ENCODE measurements at places on chromosomes 11 and 22.

- no peak for DNase-seq
Observed at GRCh38 chr11:74446532-74446938, 20.8 kb downstream of the KCNE3 start.

GRCh38 chr11:94882931-94883330, 90.4 kb downstream of the CWC15 start:
- no peak for DNase-seq

DNA sequence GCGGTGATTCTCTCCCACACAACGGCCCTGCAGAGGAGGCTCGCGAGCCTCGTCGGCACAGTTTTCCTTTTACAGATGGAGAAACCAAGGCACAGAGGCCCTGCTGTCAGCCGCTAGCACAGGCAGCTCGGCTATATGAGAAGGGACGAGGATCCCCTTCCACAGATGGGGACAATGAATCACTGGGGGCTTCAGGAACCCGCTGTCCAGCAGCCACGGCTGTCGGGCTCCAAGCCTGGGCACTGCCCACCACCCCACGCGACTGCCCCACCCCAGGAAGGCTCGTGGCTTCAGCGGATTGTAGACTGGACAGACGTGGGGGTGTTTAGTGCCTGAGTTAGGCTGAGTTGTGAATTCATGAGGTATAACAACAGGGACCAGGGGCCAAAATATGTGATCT, 17.2 kb upstream of the FGF3 start:
- no peak for DNase-seq

GRCh38 chr11:65551572-65552387, 6.4 kb downstream of the LTBP3 start:
- peak; percentile 50 for DNase-seq

- DNase-seq: no peak
Observed at GRCh38 chr11:128205796-128206195, 381.6 kb downstream of the ETS1 start.

GRCh38 chr22:23119494-23120414, 22.0 kb downstream of the RSPH14 start:
- DNase-seq: peak; percentile 39

DNA sequence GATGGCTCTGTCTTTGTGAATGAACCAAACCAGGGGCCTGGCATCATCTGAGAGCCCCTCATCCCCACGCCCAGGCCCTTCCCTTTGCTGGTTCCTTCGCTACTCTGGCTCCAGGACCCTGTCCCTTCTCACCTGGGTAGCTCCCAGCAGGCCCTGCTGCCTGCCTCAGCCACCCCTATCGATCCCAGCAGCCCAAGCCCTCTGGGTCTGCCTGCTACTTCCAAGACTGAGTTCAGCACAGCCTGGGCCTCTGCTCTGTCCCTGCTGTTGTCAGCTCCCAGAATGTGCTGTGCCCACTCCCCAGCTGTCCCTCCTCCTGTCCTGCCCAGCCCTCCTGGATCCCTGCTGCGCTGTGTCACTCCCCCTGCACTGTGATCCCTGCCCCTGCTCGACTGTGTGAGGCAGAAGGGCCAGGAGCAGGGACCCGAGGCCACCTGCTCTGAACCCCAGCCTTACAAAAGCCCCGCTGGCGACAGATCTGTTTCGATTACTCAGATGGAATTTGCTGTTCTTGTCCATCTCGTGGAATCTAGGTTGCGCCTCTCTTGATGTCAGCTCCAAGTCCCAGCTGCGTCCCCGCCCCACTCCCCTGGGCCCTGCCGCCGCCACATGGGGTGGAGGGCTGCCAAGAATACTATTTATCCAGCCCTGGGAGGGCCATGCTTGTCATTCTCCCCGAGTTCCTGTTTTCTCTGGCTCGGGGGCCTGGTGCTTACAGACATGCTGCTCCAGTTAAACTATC, 13.0 kb downstream of the MRPL21 start:
- DNase-seq: no peak

GRCh38 chr22:38266120-38266519, 6.7 kb downstream of the TMEM184B start:
- DNase-seq: no peak

- no peak for DNase-seq
Observed at GRCh38 chr11:134070342-134070845, 1.5 kb downstream of the JAM3 start.

DNA sequence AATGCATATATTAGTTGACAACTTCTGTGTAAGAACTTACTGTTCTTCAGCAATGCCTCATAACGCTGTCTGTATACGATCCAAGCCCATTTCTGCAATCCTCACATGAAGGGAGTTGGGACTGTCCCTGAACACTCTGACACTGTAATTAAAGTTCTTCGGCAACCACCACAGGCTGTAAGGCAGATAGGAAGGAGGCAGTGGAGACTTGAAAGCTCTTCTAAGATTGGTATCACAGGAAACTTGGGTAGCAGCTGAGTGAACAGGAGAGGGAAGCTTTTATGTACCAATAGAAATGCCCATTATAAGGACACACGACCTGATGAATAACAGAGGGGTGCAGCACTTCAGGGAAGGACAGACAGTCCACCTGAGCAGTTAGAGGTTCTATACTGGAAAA, 12.0 kb upstream of the GAB2 start:
- no peak for DNase-seq

DNA sequence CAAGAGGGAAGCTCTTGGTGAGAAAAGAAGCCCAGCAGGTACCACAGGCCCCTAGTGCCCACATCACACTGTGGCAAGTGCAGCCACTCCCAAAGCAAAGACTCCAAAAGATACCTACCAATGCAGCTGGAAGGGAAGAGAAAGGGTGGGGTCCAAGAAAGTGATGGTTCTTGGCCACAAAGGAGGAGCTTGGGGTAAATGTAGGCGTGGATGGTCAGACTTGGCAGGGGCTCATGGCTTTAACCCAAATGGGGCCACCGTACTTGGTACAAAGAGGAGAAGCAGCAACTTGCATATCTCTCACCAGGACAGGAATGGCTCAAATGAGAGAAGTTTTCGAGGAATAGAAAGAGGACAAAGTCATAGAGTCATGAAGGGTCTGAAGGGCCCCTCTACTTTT, 4.8 kb downstream of the MAP3K11 start:
- no peak for DNase-seq

DNA sequence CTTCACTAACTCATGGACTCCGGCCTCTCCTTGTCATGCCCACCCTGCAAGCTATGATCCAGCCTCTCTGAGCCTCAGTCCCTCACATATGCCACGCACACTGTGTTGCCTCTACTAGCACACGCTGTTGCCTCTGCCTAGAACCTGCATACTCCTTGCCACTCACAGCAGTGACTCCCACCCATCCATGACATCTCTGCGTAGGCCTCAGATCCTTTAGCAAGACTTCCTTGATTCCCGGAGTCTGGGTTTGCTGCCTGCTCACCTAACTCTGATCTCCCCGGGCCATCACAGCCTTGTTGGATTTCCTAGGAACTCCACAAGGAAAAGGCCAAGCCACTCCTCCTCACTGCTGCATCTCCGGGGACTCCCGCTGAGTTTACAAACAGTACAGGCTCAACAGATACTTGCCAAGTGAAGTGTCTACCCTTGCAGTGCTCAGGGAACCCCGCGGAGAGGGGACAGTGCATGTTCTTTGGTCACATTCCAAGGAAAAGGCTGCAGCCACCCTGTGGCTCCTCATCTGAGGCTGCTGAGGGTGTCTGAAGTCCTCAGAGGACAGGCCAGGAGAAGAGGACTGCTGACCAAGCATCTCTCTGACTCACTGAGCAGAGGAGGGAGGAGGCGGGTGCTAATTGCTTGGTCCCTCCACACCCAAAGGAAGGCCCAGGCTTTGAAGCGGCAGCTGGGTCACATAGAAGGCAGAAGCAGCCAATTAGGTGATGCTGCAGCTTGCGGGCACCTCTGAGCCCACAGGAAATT, 42.4 kb upstream of the NAV2 start:
- DNase-seq: no peak

GRCh38 chr22:19052941-19053541, 69.2 kb downstream of the DGCR2 start:
- DNase-seq: no peak

- no peak for DNase-seq
Observed at GRCh38 chr11:57083641-57084385, 95.1 kb downstream of the OR5AK2 start.

- DNase-seq: no peak
Observed at GRCh38 chr11:497565-498296, 9.3 kb downstream of the RNH1 start.

DNA sequence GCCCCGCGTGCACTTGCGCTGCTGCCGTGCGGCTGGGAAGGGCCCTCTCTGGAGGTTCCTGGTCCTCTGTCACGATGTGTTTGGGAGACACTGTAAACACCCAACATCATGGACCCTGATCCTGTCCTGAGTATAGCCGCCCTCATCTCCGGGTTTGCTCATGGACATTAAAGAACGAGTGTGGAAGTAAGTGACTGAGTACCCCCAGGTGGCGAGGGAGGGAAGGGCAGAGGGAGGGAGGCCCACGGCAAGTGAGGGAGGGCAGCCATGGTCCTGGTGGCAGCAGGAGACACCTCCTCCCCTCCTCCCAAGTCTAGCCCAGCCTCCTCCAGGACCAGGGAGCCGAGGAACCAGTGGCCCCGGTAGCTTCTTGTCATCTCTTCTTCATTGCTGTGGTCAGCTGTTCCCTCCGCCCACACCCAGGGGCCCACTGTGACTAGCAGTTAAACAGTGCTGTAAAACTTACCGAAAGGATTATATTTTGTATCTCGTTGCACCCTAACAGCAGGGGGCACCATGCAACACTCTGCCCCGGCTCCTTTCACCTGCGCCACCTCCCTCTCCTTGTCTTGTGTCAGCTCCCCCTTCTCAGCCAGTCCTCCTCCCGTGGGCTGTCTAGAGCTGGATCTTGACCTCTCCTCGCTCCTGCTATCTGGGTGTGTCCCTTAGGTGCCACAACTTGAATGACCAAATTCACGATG, 566.5 kb upstream of the B3GAT1 start:
- no peak for DNase-seq

GRCh38 chr11:46907606-46908005, 10.7 kb downstream of the LRP4 start:
- DNase-seq: no peak

- peak; percentile 5 for DNase-seq
Observed at GRCh38 chr11:36265793-36266628, 23.2 kb downstream of the COMMD9 start.

- DNase-seq: no peak
Observed at GRCh38 chr22:39236321-39237317, 8.2 kb downstream of the PDGFB start.

GRCh38 chr22:37100589-37101127, 8.9 kb downstream of the TMPRSS6 start:
- DNase-seq: no peak
